ENCODE measurements at places on chromosomes 13 and 19.

DNA sequence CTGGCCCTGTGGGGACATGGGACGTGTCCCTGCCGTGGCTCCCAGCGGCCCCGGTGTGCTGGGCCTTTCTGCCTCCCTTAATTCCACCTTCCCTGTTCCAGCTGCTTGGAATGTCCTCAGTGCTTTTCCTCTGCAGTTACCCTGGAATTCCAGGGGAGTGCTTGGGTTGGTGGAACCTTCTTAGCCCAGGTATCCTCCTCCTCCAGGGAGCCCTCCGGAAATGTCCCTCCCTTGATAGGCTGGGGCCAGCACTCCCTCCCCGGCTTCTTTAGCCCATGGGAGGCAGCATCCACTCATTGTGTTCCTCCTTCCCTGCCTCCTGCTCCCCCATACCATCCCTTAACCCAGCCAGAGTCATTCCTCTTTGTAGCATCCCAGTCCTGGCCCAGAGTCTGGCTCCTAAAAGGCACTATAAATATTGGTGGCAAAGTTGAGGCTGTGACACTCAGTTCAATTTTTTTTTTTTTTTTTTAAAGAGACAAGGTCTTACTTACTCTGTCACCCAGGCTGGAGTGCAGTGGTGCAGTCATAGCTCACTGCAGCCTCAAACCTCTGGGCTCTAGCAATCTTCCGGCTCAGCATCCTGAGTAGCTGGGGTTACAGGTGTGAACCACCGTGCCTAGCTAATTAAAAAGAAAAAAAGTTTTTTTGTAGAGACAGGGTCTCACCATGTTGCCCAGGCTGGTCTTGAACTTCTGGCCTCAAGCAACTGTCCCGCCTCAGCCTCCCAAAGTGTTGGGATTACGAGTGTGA, 13.7 kb upstream of the SLC7A10 start:
- DNase-seq, result no peak
- peaks cover 6% of the 10 kb centered on the region for H3K27me3 ChIP-seq
- no peak overlapping the region for H3K27ac ChIP-seq
- H3K36me3 ChIP-seq, result no peaks in the 10 kb centered on the region
- no peak overlapping the region for H3K4me3 ChIP-seq

DNA sequence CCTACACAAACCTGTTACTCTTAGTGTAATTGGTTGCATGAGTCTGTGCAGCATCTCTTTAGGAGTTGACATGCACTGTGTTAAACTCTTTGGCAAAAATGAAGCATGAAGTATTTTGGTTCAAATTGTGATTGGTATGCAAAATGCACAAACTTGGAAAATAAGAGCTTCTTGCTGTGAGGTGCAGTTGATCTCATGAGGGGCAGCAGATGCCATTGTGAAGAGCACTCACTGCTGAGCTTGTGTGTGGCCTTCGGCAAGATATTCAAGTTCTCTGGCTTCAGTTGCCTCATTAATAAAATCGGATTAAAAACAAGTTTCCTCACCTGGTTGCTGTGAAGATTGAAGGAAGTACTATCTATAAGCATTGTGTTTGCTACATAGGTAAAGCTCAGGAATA, 142.3 kb downstream of the KATNAL1 start:
- no peak overlapping the region for H3K4me3 ChIP-seq
- H3K36me3 ChIP-seq, result no peaks in the 10 kb centered on the region
- no peak overlapping the region for H3K27ac ChIP-seq
- H3K27me3 ChIP-seq, result 0 out of 3 replicates have a peak, but pooled peaks cover 3% of the 10 kb centered on the region

- no peak overlapping the region for H3K27ac ChIP-seq
- H3K4me3 ChIP-seq, result no peak overlapping the region
- H3K36me3 ChIP-seq, result peaks cover 1% of the 10 kb centered on the region
- H3K27me3 ChIP-seq, result no peaks in the 10 kb centered on the region
- no peaks in the 10 kb centered on the region for H3K4me1 ChIP-seq
Observed at GRCh38 chr19:55702131-55702627, 27.2 kb downstream of the EPN1 start.

DNA sequence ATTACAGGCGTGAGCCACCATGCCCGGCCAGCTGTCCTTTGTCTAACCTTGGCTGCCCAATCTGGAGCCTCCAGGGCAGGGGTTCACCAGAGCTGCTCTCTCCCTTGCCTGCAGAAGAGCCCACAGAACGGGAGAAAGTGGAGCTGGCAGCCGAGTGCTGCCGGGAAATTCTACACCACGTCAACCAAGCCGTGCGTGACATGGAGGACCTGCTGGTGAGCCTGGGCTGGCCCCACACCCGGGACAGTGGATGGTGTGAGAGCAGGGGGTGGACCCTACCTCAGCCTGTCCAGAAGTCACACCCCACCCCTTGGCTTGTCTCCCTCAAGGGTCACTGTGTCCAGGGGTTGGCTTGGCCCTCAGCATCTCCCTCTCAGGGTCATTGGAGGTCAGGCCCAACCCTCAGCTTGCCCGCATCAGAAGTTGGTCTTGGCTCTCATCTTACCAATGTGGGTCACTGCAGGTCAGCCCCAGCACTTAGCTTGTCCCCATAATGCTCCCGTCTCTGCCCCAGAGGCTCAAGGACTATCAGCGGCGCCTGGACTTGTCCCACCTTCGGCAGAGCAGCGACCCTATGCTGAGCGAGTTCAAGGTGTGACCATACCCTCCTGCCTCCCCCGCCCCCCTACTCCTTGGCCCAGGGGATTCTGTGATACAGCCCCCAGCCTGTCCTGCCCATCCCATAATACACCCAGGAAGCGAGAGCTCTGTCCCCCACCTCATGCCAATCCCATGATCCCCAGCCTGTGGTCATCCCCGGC, 20.4 kb downstream of the ARHGEF1 start:
- H3K4me3 ChIP-seq, result no peak overlapping the region
- peaks cover 31% of the 10 kb centered on the region for H3K36me3 ChIP-seq
- no peak for DNase-seq
- peaks cover 24% of the 10 kb centered on the region for H3K4me1 ChIP-seq

DNA sequence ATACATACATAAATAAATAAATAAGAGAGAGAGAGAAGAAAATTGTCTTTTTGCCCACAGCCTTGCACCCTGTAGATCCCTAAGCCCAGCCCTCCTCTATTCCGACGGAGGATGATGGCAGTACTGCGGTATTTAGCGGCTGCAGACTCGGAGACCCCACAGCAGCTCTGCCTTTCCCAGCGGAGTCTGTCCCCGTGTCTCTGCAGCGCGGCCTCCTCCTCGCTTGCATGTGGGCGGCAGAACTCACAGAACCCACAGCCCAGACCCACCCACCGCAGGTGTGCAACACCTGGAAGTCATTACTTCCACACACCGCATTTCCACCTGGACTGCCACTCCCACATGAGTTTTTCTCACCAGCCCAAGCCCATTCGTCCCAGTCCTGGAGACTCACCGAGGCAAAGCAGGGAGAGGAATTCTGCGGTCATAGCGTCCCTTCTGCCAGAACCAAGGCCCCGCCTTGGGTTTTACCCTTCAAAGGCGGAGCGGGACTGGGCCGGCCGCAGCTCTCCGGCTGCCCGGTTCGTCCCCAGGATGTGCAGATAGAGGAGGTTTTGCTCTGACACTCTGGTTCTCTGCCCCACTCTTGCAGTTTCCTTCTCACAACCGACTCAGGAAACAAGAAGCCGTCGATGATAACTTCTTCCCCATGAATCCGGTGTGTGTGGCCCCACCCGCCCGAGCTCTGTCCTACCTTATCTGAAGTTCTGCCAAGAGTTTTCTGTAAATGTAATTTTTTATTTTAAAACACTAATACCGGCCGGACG, at the start of gene VSTM1:
TSS of gene VSTM1 (minus strand) at position 548 of the 767 bp plus-strand sequence. CDS start at position 428, 120 bp downstream.
- no peaks in the 10 kb centered on the region for H3K27me3 ChIP-seq
- H3K4me3 ChIP-seq, result no peak within 1 kb of the TSS
- H3K36me3 ChIP-seq, result no peaks in the 10 kb centered on the region
- no peak within 1 kb of the TSS for H3K27ac ChIP-seq
- no peak for DNase-seq

DNA sequence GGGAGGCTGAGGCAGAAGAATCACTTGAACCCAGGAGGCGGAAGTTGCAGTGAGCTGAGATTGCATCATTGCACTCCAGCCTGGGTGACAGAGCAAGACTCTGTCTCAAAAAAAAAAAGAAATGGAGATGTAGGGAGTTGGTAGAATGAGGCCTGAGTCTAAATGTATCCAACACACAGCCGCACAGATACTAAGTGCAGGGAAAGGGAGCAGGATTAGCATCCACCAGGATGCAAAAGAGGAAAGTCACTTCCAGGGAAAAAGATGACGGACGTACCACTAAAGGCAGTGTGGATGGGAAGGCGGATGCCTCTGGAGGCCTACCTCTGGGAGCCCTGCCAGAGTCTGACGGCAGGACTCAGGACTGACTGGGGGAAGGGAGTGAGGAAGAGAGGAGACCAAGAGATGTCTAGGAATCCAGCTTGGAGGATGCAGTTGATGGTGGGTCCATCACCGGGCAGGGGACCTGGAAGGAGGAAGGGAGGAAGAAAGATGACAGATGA, 6.8 kb downstream of the FAM98C start:
- no peak overlapping the region for H3K4me3 ChIP-seq
- DNase-seq, result no peak
- no peaks in the 10 kb centered on the region for H3K4me1 ChIP-seq
- H3K36me3 ChIP-seq, result no peaks in the 10 kb centered on the region
- no peak overlapping the region for H3K27ac ChIP-seq

GRCh38 chr19:29724102-29724641, 9.1 kb upstream of the C19orf12 start:
- no peak overlapping the region for H3K4me3 ChIP-seq
- no peak overlapping the region for H3K27ac ChIP-seq
- no peaks in the 10 kb centered on the region for H3K4me1 ChIP-seq
- H3K36me3 ChIP-seq, result no peaks in the 10 kb centered on the region
- DNase-seq, result no peak
- H3K27me3 ChIP-seq, result 0 out of 2 replicates have a peak, but pooled peaks cover 1% of the 10 kb centered on the region

DNA sequence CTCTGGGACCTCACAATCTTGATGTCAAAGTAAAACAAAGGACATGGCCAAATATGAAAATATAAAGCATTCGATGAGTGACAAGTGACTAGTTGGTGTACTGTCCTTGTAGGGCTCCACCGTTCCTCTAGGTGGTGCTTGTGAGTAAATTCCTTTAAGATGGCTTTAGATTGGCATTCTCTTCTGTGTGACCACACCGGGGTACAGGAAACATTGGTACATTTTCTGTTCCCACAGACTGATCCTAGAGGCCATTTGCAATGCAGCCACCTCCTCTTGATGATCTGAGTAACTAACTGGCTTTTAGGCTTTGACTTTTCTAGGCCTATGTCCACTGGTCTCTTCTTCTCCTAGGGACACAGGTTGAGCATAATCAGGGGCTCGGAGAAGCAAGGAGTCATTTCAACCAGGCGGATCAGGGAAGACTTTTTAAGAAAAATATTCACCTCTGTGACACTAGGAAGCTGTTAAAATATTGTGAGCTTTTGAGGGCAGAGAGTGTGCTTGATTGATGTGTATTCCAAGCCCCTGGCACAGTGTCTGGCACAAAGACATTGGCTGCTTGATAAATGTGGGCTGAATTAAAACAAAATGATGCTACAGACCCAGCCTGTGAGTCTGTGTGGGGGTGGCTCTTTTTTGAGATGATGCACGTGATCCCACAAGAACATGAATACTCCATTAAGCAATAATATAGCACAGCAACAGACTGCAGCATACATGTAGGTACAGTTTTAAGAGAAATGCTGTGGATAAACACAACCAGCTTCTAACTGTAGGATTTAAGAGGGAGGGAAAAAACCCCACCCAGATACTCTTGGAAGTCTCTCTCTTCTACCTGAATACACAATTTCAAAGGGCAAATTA, 21.0 kb downstream of the EPSTI1 start:
- H3K36me3 ChIP-seq, result no peaks in the 10 kb centered on the region
- DNase-seq, result peak; percentile 53
- H3K27me3 ChIP-seq, result no peaks in the 10 kb centered on the region
- H3K4me1 ChIP-seq, result no peaks in the 10 kb centered on the region

DNA sequence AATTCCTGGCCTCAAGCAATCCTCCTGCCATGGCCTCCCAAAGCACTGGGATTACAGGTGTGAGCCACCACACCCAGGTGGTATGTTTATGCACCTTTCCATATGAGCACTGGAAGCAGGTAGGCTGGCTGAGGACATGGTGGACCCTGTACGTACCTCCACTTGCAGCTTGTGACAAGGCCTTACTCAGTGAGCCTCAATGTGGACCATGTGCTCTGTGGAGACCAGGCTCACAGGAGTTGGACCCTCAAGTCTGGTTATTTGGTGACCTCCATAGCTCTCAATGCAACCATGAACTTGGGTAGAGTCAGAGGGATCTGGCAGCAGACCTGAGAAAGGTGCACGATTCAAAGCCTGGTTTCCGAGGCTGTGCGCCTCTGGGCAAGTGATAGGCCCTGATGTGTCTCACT, 5.5 kb downstream of the ACP4 start:
- H3K4me3 ChIP-seq, result no peak overlapping the region
- no peaks in the 10 kb centered on the region for H3K27me3 ChIP-seq
- H3K27ac ChIP-seq, result no peak overlapping the region
- no peak for DNase-seq
- peaks cover 24% of the 10 kb centered on the region for H3K4me1 ChIP-seq
- H3K36me3 ChIP-seq, result peaks cover 22% of the 10 kb centered on the region

DNA sequence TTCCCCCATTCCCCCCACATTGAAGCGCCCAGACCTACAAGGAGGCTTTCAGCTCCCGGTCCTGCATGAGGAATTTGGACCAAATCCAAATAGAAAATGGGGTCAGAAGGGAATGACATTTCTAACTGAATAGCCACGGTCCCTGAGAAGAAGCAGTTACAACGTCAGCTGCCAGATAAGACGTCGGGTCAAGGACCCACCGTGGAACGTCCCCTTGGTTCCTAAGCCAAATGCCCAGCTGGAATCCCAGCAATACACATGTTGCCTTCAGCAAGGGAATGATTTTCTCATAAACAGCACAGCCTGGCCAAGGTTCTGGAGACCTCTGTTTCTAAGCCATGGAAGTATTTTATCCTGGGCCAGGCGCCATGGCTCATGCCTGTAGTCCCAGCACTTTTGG, 109.1 kb upstream of the PEG3 start:
- no peaks in the 10 kb centered on the region for H3K27me3 ChIP-seq
- no peak overlapping the region for H3K4me3 ChIP-seq
- H3K27ac ChIP-seq, result no peak overlapping the region
- peaks cover 8% of the 10 kb centered on the region for H3K4me1 ChIP-seq

- no peak overlapping the region for H3K27ac ChIP-seq
- H3K4me1 ChIP-seq, result no peaks in the 10 kb centered on the region
- H3K4me3 ChIP-seq, result no peak overlapping the region
Observed at GRCh38 chr19:28960586-28960985, 252.4 kb downstream of the UQCRFS1 start.

GRCh38 chr13:75495938-75496337, 14.0 kb upstream of the TBC1D4 start:
- peaks cover 18% of the 10 kb centered on the region for H3K4me1 ChIP-seq
- no peaks in the 10 kb centered on the region for H3K27me3 ChIP-seq
- DNase-seq, result no peak
- H3K4me3 ChIP-seq, result no peak overlapping the region
- H3K36me3 ChIP-seq, result no peaks in the 10 kb centered on the region

Measured in HepG2 (cell line).